ENCODE measurements at places on chromosomes 16 and 17. TPM values are rescaled to one million over a fixed set of nuclear protein-coding genes. Genes with fewer than 3 reads are reported as not detected.

GRCh38 chr16:16007743-16008111 lies 58.3 kb downstream of the ABCC1 start:
- DNase-seq, result no peak

- DNase-seq, result no peak
Observed at GRCh38 chr16:8725513-8726178, 51.2 kb downstream of the ABAT start.

- DNase-seq, result peak; percentile 47
Observed at GRCh38 chr16:52069866-52070265, 477.1 kb downstream of the TOX3 start.

GRCh38 chr16:49586466-49587450 lies 213.2 kb downstream of the C16orf78 start:
- DNase-seq, result no peak

DNA sequence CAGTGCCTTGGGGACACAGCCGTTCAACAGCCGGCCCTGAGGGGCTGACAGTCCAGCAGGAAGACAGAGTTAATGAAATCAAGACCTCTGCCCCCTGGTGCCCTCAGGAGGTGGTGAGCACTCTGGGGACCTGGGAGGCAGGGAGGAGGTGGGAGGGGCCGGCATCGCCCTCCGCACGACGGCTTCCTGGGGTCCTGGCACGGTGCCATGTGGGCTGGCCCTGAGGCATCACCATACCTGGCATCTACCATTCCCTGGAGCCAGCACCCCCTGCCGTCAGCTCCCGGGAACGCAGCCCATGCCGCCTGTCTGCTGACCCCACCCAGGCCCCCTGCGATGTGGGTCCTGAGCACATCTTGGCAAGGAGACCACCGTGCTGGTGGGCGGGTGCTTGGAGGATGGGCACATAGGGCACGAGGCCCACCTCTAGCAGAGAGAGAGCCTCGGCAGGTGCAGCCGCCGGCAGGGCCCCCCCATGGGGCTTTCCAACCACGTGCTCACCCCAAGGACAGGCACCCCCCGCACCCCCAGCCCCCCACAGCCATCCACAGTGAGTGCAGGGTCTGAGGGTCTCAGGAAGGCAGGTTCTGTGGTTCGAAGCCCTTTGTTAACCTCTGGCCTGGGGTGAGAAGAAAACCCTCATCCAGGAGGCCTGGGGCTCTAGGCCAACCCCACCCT lies 52.5 kb downstream of the ZFPM1 start:
- no peak for DNase-seq

DNA sequence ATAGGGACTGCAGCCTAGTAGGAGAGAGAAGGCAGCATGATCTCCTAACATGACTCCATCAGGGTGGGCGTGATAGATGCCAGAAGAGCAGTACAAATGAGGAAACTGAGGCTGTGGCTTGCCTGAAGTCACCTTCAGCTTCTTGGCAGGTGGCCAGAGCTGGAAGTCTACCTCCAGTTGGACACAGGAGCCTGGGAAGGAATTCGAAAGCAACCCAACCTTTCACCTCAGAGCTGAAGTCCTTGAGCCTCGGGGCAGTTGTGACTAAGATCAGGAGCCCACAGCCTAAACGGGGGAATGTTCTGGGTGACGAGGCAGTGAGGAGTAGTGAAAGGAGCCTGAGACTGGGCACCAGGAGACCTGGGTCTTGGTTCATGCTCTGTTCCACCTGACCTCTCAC lies 9.4 kb upstream of the SLC52A1 start:
- DNase-seq, result no peak

- DNase-seq, result peak; percentile 86
Observed at GRCh38 chr17:41800601-41801373, 11.0 kb downstream of the P3H4 start.

GRCh38 chr16:5768445-5768844 lies 670.9 kb upstream of the EEF2KMT start:
- no peak for DNase-seq

DNA sequence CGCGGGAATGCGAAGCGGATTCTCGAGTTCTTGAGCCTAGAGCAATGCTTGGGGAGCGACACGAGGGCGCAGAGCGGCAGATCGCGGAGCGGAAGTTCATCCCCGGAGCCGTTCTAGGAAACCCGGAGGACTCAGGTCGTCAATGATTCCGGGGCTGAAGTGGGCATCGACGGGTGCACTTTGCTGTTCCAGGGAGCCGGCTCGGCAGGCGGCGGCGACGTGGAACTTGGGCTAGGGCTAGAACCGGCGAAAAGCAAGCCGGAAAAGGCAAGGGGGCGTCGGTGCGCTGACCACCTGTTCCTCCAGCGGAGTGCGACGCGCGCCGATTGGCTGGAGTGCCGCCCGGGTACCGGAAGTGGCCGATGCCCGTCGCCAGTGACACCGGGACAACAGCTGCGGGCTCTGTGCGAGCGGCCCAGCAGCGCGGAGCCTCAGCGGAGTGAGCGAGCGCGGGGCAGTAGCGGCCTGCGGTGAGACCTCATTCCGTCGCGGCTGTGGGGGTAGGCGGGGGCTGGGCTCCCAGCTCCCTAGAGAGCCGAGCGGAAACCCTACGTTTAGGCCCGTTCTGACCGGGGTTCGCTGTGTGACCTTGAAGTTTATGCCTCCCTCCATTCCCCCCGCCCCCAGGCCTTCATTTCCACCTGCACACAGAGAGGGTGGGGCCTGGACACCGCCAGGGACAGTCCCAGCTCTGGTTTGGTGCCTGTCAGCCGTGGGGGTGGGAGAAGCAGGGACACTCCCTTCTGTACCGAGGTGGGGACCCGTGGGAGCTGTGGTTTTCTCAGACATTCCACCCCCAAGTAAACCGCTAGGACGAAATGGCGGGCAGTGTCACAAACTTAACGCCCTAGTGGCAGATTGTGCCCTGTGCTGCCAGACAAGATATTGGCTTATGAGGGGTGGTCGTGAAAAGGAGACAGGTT lies at the start of gene ZFP3:
TSS of gene ZFP3 (plus strand) at position 362 of the 923 bp plus-strand sequence. CDS start 13,038 bp downstream, outside the sequence.
- DNase-seq, result peak; percentile 32

DNA sequence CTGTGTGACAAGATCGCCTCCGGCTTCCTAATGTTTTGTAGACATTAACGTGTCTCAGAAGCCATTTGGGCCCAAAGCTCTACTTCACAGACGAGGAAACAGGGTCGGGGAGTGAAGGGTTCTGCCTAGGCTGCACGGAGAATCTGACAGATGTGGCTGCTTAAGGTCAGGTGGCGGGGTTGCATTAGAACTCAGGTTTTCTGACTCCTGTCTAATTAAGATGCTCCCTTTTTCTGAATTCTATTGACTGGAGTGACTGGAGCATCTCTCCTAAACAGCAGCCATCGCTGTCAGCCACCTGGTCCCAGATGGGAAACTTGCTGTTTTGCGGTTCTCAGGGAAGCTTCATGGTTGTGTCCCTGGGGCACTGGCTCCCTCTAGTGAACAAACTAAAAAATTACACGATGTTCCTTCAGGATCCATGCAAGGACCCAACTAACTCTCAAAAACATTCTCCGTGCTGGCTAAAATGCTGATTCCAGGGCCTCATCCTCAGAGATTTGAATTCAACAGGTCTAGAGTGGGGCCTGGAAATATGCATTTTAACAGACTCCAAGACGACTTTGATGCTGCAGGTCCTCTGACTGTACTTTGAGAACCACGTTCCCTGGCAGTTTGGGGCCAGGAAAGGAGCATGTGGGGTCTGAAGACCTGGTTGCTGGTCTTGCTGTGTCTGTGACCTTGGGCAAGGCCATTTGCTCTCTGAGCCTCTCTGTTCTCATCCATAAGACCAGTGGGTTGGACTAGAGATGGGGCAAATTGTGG lies 117.4 kb downstream of the IRF8 start:
- no peak for DNase-seq

- DNase-seq, result no peak
Observed at GRCh38 chr17:5049314-5049841, 14.2 kb upstream of the SLC52A1 start.

DNA sequence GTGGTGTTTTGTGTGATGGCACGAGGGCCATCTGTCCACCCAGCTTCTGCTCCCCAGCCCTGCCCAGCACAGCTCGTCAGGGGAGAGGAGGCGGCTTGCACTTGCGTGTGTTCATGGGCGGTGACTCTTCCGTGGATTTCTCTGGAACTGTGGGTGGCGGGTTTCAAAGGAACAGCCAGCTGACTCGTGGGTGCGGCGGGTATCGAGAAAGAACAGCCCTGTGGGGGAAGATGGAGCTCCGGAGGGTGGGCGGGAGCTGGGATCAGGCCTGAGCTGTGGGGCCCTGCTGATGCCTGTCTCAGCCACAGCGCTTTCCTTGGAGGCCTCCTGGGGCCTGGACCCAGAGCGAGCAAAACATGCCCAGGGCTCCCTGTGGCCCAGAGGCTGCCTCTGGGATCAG lies 13.2 kb downstream of the NAGPA start:
- no peak for DNase-seq

GRCh38 chr16:63096857-63097256 lies 1060.6 kb upstream of the CDH8 start:
- no peak for DNase-seq

- DNase-seq, result no peak
Observed at GRCh38 chr17:9830711-9831110, 5.0 kb downstream of the GLP2R start.

GRCh38 chr17:61694095-61694494 lies 103.1 kb upstream of the NACA2 start:
- DNase-seq, result no peak

DNA sequence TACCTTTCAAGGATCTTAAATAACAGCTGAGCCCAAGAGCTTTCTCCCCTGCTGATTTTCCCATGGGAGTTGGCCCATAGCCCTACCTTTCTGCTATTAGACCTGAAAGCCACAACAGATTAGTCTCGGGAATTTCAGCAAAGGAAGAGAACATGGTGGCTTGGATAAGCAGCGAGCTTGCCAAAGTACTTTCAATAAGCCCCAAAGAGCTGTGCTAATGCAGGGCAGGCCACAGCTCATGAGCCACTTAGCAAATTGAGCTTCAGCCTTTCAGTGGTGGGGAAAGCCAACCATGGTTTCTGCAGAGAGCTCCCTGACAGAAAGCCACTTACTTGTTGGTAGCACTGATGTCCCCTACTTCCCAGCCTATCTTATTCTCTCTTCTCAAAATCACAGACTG lies 217.8 kb upstream of the IRX5 start:
- DNase-seq, result no peak

- DNase-seq, result no peak
Observed at GRCh38 chr16:65312795-65313194, 190.9 kb upstream of the CDH11 start.

DNA sequence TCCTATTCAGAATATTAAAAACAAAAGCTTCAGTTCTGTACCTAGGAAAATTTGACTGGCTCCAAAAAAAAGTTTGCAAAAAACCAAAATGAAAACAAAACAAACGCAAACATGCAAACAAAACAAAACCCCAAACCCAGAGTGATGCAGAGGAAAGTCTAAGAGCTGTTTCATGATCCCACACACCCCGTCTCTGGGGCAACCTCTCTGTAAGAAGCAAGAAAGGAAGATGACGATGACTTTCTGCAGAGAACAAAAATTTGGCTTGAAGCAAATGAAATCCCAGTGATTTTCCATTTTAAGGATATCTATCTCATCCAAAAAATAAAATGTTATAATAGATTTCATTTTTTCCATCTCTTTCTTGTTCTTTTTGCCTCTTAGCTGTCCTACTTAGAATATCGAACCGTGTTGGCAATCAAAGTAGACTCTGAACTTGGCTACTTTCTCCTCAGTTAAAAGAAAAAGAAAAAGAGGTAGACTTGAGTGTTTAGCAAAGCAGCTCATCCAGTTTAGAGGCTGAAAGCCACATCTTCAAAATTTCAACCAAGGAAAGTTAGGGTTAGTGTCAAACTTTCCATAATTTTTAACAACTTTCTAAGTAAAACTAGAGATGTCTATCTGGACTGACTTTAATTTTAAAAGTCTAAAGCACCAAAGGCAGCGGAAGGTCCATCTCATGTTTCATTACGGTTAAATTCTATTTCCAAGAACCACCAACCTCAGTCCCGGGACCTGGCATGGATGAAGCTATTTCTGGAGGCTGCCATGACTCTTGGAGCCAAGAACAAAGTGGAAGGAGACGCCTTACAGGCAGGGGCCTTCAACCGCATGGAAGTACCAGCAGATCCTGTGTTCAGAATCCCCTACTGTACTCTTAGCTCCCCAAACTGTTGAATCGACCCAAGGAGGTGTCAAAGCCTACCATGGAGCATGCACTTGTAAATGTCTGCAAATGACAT lies 180.8 kb downstream of the XYLT1 start:
- DNase-seq, result no peak

DNA sequence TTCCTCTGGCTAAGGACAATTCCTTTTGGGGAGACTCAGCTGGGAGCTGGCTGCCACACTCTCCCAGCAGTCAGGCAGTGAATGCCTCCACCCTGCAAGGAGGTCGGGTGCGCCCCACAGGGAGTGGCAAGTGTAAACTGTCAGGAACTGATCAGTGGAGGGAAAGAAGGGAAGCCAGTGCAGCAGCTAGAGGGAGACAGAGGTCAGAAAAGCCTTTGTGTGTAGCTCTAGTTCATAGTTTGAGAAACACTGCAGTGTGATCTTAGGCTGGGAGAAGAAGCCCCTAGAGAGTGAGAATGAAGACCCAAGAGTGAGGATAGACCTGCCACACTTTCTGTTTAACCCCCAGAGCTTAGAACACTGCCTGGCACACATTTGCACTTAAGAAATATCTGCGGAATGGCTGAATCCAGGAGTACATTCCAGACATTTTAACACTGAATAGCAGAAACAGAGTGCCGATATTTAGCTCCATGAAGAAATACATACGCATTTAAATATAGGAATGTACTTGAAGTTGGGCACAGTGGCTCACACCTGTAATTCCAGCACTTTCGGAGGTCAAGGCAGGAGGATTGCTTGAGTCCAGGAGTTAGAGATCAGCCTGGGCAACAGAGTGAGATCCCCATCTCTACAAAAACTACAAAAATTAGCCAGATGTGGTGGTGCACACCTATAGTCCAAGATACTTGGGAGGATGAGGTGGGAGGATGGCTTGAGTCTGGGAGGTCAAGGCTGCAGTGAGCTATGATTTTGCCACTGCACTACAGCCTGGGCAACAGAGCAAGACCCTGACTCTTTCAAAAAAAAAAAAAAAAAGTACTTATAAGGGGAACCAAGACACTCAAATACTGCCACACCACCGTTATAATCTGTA lies 11.1 kb upstream of the SLC5A11 start:
- DNase-seq, result no peak

- no peak for DNase-seq
Observed at GRCh38 chr16:19517424-19518089, 4.3 kb downstream of the GDE1 start.

- no peak for DNase-seq
Observed at GRCh38 chr17:48997103-48997826, at the start of gene IGF2BP1. Gene IGF2BP1, plus strand, starts transcription at chr17:48997385. Its CDS starts 361 bp downstream, at chr17:48997746.

GRCh38 chr16:56988948-56989945 lies at the start of gene NLRC5:
Gene NLRC5, plus strand, starts transcription at chr16:56989557. Its CDS starts 31,156 bp downstream, at chr16:57020713.
- peak; percentile 39 for DNase-seq

- no peak for DNase-seq
Observed at GRCh38 chr17:72576289-72576759, 455.5 kb downstream of the SOX9 start.

The CCDC154 gene
- 0.37 TPM for total RNA-seq

The KRTAP1-1 gene
- total RNA-seq, result not detected

The ZNF423 gene
- 14.0 TPM for total RNA-seq

The RNF112 gene
- 3.1 TPM for total RNA-seq

The IL17C gene
- total RNA-seq, result not detected

The NDUFAF8 gene
- total RNA-seq, result 11.2 TPM

The NPTX1 gene
- total RNA-seq, result 1.4 TPM

The SEZ6 gene
- 0.16 TPM for total RNA-seq

The MFSD11 gene
- total RNA-seq, result 69.5 TPM

The ASB16 gene
- total RNA-seq, result 0.69 TPM

The ACSF3 gene
- 19.7 TPM for total RNA-seq

The MILR1 gene
- 5.7 TPM for total RNA-seq
